ENCODE measurements at places on chromosomes 5 and 9.

DNA sequence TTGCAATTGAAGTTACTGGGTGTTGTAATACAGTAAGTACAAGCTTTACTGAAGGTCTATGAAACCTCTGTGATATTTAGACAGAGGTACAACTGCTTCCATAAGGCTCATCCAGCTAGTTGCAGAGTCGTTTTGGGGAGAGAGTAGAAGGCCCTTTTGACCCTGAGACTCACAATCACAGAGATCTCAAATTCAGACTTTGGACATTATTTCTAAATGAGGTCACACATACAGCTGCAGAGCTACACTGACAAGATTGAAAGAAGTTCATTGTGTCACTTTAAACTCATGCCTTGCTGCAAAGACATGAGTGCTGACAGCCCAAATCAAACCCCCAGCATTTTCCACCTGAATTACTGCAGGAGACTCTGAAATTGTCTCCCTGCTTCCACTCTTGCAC, 205.9 kb upstream of the TMEM161B start:
- DNase-seq: no peak

DNA sequence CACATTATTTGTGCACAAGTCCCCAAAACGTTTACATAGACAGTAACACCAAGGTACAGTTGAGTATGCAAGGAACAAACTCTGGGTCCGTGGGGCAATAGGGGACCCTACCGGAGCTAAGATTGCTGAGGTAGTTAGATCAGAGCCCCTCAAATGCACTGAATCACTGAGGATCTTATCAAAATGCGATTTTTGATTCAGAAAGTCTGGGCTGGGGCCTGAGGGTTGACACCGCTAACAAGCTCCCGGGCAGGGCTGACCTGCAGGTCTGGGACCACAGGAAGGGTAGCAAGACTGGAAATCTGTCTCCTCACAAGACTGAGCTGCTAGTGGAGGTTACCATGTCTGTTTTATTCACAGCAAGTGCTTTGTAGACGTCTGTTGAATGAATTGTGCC, 1.8 kb upstream of the IL3 start:
- no peak for DNase-seq

DNA sequence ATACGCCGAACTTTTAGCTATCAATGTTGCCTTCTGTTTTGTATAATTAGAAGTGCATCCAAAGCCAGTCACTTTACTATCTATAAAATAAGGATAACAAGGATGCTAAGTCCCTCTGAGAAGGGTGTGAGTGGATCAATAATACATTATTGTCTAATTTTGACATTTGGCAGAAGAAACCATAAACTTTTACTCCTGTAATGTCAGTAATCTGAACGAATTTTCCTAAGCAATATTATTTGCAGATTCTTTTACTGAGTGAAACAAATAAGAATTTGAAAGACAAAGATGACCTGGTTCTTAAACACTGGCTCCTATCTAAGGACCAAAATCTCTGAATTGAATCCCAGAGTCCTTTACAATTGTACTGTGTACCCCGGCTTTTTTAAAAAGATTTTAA, 126.6 kb upstream of the TMEM161B start:
- DNase-seq: no peak

GRCh38 chr5:146151970-146152369, 30.5 kb downstream of the LARS1 start:
- no peak for DNase-seq

DNA sequence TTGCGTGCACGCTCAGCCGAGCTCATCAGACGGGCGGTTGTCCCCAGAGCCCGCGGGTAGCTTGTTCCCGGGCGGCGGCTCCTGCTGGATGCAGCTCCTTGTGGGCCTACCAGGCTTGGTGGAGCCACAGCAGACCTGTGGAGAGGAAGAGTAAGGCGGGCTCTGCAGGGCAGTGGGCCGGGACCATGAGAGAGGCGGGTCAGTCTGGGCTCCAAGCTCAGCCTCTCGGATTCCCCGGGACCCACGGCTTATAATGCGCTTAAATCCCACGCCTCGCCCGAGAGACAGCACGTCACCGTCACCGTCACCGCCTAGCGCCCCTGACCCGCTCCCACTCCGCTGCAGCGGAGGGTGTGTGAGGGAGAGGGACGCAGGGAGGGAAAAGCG, 1.9 kb upstream of the ANKRD18A start:
- DNase-seq: no peak

DNA sequence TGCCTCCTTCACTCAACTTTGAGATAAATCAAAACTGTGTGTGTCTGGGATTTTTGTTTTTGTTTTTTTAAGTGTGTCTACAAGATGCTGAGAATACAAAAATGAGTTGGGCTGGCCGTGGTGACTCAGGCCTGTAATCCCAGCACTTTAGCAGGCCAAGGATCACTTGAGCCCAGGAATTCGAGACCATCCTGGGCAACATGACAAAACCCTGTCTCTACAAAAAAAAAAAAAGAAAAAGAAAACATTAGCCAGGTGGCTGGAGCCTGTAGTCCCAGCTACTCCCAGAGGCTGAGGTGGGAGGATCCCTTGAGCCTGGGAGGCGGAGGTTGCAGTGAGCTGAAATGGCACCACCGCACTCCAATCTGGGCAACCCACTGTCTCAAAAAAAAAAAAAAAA, 21.0 kb downstream of the HNRNPK start:
- DNase-seq: no peak

DNA sequence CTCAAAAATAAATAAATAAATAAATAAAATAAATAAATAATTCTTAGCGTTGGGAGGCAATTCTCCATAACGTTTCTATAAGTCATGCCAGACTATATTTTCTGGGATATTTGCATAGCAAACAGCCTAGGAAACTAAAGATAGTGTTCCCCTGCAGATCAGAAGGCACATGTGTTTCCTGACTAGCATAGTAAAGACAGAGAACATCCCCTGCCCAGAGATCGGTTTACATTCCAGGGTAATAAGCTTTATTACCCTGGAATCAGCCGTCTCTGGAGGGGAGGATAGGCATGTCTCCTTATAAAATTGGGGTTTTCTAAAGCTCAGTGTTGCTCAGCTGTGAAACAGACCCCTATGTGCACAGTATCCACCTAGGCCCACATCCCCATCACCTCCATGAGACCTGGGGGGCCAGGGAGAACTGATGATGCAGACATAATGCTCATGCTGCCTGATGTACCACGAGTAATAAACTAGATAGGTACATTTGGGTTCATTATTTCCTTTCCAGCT, 36.9 kb upstream of the IFNK start:
- DNase-seq: no peak

- DNase-seq: no peak
Observed at GRCh38 chr9:94081435-94081834, 2.8 kb upstream of the PTPDC1 start.

DNA sequence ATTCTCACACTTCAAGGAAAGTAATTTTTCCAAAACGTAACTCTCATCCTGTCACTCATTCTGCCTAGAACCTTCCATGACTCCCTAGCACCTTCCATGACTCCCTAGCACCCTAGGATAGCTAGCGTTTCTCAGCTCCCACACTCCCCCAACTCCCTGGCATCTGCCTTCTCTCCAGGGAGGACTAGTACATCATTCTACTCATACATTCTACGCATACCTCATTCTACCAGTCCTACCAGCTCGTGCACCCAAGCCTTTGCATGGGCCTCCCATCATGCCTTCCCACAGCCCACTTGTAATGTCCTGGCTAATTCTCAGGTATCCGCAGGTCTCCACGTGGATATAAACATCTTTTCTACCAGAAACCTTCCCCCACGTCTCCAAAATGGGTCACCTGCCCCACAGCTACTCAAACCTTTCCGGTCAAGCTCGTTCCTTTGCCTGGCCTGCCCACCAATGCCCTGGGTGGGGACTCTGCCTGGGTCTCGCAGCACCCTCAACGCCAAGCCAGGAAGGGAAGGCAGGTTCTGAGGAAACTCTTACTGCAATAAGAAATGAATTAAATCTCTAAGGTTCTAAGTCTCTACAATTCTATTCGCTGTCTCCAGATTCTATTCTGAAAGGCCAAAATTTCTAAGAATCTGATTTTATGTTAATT, 930 bp downstream of the ANKS6 start:
- no peak for DNase-seq

- no peak for DNase-seq
Observed at GRCh38 chr5:134509308-134510040, 16.0 kb upstream of the JADE2 start.

- no peak for DNase-seq
Observed at GRCh38 chr9:16057541-16057940, 504.7 kb downstream of the CCDC171 start.

DNA sequence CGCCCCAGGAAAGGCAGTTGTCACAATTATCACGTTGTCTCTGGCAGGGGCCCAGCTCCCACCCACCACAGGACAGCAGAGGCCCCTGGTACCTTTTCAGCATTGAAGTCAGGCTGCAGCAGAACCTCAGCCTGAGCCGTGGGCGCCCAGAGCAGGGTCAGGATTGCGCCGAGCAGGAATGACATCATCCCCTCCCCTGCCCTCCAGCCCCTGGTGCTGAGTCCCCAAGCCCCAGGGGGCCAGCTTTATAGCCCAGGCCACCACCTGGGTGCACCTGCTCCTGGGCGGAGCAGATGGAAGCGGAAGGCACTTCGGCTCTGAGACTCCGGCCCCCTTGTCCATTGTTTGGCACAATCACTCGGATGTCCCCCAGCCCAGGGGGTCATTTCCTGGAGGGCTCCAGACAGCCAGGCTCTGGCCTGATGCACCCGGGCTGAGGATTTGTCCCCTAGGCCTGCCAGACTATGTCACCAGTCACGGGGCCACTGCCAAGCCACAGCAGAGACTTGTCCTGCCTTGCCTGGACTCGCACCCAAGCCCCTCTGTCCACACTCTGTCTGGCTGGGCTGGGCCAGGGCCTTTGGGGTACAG, at the start of gene LCN15:
Gene LCN15, minus strand, starts transcription at position 218 of the 591 bp plus-strand sequence. Its CDS starts 30 bp downstream, at position 188.
- no peak for DNase-seq

DNA sequence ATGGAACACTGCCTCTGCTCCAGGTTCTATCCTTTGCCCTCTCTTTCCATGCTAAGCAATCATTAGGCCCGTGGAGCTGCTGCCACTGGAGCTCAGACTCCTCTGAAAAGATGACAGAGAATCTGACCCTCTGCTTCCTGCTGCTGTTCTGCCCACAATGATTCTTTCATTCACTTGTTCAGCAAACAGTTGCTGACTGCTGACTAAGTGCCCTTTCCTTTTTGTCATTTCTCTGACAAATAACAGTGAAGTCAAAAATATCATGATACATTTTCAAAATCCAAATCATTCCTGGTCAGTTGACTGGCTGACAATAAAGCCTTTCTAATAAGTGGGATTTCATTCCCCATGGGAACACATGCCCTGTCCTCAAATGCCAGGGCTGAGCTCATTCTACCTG, 110.1 kb downstream of the SIL1 start:
- DNase-seq: no peak
